ENCODE measurements at places on chromosomes 4 and X. TPM values are rescaled to one million over a fixed set of nuclear protein-coding genes. Genes with fewer than 3 reads are reported as not detected.

Gene TCEAL4
- 68.3 TPM for total RNA-seq

Gene HPSE
- 0.93 TPM for total RNA-seq

Gene AMBN
- not detected for total RNA-seq

Gene MAP9
- total RNA-seq, result 33.0 TPM

Gene EIF4E
- 188 TPM for total RNA-seq

Gene TMSB15A
- total RNA-seq, result 24.7 TPM

Gene RXFP1
- 0.71 TPM for total RNA-seq

Gene MTNR1A
- 1.6 TPM for total RNA-seq

Gene BMX
- total RNA-seq, result 1.7 TPM

Gene ZCCHC18
- total RNA-seq, result 8.0 TPM

Gene GAGE12J
- total RNA-seq, result not detected

Gene CCNB3
- 10.1 TPM for total RNA-seq

Gene RTL3
- total RNA-seq, result 0.16 TPM

Gene BMPR1B
- 13.0 TPM for total RNA-seq

Gene RFC1
- total RNA-seq, result 58.2 TPM

Gene ZAR1
- 0.44 TPM for total RNA-seq

Gene GUCY2F
- not detected for total RNA-seq

Gene UGT8
- total RNA-seq, result 2.1 TPM

Gene CXCL9
- not detected for total RNA-seq

Gene USP26
- total RNA-seq, result not detected

Gene STAP1
- 0.44 TPM for total RNA-seq

Gene ETDB
- not detected for total RNA-seq

Gene MTTP
- total RNA-seq, result 1.6 TPM

Gene RAB9B
- 18.5 TPM for total RNA-seq

Gene HSD17B13
- 0.27 TPM for total RNA-seq

Gene ITM2A
- total RNA-seq, result 104 TPM

All from camera-type eye (tissue), 1 donor.